ENCODE measurements at places on chromosomes 16 and 17.

DNA sequence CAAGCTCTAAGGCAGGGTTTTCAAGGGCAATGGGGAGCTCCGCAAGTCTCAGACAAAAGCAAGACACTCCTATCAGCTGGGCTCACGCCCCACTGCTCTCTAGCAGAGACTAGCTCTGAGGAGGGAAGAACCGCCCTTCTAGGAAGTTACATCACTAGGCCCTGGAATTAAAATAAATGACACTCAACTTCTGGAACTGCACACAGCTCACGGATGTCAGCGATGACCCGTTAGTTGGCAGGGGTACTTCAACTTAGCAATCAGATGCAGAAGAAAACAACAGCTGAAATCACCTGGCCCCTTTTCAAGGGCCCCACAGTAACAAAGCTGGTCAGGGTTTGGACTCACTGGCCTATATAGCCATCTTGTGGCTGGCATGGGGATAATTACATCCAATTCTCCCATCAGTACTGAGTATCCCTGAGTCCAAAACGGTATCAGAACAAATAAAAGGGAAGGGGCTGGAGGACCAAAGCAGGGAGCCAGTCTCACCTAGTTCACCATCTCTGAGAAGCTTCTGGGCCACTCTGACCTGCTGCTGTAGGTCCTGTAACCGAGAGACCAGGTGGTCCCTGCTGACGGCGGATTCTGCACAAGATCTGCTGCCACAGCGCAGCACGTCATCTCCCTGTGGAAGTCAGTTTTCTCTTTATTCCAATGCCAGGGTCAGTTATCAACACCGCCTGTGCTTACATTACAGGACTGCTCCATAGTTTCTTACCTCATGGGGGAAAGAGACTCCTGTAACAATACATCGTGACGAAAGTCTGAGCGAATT, 22.2 kb downstream of the SERPINF1 start:
- no peak for DNase-seq

GRCh38 chr16:80202831-80203413, 337.9 kb upstream of the DYNLRB2 start:
- no peak for DNase-seq

DNA sequence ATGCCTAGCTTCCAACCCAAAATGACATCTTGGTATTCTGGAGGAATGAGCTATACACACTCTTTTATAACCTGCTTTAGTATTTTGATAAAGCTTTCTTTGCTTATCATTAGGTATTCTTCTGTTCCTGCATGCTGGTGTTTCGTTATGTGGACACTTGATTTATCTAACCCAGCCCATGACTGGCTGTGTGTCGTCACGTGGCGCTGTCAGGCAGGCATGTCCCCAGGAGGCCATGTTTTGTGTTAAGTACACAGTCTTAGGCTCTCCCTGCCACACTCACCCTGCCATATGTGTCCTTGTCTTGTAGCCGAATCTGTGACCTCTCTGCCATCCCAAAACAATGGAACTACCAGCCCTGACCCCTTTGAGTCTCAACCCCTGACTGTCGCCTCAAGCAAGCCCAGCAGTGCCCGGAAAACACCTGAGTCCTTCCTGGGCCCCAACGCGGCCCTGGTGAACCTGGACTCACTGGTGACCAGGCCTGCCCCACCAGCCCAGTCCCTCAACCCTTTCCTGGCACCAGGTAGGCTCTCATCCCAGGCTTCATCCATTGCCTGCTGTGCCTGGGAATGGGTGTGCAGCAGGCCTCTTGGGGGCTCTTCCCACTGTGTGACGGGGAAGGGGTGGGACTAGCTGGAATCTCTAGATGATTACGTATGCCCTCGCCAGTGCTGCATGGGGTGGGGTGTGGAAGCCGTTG, 30.8 kb downstream of the B9D1 start:
- DNase-seq: peak; percentile 30

DNA sequence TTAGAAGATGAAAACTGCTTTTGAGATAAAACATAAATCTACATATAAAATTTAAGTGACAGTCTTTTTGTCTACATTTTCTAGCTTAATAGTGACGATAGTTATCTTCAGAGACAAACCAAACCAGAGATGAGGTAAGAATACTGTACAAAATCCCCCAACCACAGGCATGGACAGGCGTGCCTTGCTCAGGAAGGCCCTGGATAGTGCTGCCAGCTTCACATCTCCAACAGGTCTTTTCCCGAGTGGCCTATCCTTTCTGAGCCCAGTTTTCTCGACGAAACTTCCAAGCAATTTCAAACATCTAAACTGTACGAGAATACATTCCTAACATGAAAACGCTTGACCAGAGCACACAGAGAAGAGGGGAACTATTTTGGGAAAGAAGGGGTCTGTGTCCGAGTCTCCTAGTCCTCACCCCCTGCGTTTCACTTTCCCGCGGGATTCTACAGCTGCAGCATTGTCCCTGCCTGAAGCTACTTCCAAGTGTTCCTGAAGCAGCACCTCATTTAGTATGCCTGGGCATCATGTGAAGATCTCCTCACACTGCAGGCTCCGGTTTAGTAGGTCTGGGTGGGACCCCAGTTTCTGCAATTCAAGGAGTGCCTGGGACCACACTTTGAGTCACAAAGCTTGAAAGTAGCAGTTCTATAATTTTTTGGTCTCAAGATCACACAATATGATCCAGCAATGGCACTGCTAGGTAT, 37.8 kb downstream of the GNA13 start:
- no peak for DNase-seq

GRCh38 chr16:17567455-17567854, 96.7 kb upstream of the XYLT1 start:
- no peak for DNase-seq

- DNase-seq: no peak
Observed at GRCh38 chr17:64276961-64277505, 14.0 kb upstream of the TEX2 start.

GRCh38 chr17:62562656-62563055, 64.8 kb upstream of the MRC2 start:
- no peak for DNase-seq

DNA sequence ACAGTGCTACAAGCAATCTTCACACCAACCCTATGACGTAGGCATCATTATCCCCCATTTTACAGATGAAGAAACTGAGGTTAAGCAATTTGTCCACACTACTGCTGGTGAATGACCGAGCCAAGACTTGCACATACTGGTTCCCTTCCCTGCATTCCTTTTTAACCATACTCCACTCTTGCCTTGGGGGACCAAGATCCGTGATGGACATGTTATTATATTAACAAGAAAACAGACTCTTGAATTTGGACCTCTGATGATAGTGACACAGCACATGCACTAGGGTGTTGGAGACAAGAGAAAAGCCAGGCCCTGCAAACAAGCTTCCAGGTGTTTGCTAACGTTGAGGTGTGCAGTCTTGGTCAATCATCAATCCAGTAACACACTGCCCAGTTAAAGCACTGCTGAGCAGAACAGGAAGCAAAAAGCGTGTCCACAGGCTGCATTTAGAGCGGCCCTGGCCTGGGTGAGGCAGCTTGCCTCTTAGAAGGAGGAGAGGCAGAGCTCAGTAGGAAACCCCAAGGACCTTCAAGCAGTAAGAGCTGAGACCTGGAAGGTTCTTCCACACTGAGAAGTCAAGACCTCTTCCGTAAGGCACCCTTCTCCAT, 36.7 kb downstream of the HNF1B start:
- no peak for DNase-seq

- no peak for DNase-seq
Observed at GRCh38 chr16:13471036-13471435, 448.9 kb upstream of the ERCC4 start.

- no peak for DNase-seq
Observed at GRCh38 chr17:66786107-66786506, 48.8 kb upstream of the CACNG5 start.

DNA sequence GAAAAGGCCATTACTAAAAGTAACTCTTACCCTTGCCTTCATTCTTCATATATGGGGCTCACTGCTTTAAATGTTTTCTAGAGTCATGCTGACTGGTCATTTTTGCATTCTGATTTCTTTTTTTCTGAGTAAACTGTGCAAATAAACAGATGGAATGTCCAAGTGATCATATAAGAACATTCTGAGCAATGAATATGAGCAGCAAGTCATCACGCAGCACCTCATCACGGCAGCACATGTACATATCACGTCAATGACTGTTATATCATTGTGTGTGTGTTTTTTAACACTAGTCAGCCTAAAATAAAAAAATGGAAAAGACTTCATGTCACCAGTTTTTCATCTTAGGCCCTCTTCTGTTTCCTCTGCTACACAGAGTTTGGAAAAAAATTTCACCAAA, 490.0 kb upstream of the ZFHX3 start:
- DNase-seq: no peak

- no peak for DNase-seq
Observed at GRCh38 chr17:27506348-27507218, 50.3 kb downstream of the KSR1 start.

GRCh38 chr17:66548659-66549310, 246.4 kb downstream of the PRKCA start:
- no peak for DNase-seq

DNA sequence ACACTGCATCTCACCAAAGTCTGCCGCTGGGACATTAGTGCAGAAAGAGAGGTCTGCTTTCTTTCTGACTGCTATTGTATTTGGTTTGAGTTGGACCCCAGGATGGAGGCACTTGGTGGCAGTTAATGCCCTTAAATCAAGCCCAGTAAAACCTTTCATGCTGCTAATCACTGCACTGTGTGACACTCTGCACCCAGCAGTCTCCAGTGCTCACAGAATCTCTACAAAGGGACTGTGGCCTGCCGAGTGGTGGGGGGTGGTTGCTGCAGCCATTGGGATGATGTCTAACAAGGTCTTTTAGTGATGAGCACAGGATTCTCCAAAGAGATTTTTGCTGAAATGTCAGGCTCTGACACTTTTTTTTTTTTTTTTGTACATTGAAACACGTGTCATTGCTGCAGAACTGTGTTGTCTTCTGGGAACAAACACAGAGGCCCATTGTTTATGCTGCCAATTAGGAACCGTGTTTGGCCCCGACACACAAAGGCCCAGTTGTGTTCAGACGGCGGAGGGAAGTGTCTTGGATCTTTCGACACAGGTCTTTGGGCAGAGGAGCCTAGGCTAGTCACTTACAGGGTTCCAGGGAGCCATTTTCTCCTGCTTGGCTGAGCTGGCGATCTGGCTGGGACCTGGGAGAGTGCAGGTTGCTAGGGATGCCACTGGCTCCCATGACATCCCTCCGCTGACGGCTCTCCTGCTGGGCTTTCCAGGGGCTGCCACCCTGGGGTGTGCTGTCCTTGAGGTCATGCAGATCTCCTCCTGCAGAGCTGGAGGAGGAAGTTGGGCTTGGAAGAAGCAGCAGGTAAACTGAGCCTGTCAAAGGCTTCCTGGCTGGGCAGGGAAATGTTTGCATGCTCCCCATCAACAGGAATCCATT, 16.2 kb upstream of the TNRC6C start:
- no peak for DNase-seq

GRCh38 chr16:30838876-30839471, 52.0 kb upstream of the ZNF629 start:
- DNase-seq: no peak

DNA sequence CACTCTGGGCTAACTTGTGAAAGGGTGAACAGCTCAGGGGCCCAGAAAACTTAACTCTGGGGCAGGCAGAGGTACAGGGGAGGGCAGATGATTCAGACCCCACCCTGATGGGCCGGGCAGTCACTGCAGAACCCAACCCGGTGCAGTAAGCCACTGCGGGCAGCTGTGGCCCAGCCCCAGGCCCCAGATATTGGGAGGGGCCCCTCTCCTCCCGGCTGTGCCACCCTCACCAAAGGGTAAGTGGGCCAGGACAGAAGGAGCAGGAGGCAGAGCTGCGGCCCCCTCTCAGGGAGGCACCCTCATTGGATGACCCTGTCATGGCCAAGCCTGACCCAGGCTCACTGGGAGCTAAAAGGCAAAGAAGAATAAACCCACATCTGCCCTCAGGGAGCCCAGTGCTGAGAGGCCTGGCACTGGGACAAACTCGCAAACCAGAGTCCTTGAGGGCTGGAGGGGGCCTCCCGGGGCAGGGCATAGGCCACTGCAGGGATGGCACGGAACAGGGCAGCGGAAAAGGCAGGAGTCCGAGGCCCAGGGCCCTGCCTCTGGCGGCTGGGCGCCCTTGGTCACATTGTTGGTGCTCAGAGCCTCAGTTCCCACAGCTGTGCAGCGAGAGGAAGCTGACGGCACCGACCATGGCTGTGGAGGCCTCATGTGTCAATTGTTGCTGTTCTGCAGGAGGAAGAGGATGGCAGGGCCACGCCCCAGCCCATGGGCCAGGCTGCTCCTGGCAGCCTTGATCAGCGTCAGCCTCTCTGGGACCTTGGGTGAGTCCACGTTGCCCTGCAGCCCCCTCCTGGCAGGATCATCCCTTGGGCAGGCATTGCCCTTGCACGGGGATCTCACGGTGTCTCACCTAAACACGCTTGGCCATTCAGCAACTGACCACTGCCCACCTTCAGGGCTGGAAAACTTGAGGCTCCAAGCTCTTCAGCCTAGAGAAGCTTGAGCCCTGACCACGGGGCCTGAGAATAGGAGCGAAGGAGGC, 3.1 kb downstream of the ITGB4 start:
- no peak for DNase-seq

- DNase-seq: peak; percentile 71
Observed at GRCh38 chr17:67245694-67246402, 852 bp upstream of the HELZ start.

GRCh38 chr17:9470171-9470570, 105.4 kb downstream of the STX8 start:
- DNase-seq: no peak

DNA sequence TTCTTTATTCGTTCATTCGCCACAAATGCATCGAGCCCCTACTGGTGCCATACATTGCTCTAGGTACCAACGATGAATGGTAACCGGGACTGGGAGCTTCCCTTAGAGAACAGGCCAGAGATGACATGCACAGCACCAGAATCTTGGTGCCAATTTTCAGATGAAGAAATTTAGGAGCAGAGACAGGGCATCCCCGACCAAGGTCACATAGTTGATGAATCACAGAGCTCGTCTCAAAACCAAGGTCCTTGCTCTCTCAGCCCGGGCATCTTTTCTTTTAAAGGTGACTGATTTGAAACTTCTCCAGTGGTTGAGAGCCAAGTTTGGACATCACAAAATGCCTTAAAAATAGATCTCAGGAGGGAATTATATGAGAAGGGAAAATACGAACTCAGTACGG, 73.2 kb upstream of the C16orf82 start:
- no peak for DNase-seq

DNA sequence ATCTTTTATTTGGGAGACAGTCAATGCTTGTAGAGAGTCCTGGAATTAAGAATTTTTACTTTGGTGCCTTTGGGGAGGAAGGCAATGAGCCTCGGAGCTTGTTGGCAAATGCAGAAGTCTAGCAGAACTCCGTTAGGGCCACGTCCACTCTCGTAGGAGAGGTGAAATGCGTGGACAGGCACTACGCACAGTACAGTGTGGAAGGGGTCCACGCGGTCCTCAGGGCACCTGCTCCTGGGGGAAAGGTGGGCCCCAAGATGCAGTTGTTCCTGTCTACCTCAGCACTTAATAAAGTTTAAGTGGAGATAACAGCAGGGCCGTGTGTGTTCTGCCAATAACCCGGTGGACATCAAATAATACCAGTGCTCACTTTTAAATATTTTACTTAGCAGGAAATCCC, 1.8 kb downstream of the RAB11FIP3 start:
- DNase-seq: no peak

GRCh38 chr16:87662254-87663204, 60.2 kb downstream of the JPH3 start:
- no peak for DNase-seq

- no peak for DNase-seq
Observed at GRCh38 chr16:56921571-56921970, 10.4 kb upstream of the HERPUD1 start.

Measured in activated CD8-positive, alpha-beta memory T cell treated with anti-CD3 and anti-CD28 coated beads, Interleukin-2, amount 50 U/mL, for 48 hours (primary cell).